ENCODE measurements at places on chromosomes 7 and 10. TPM values are rescaled to one million over a fixed set of nuclear protein-coding genes. Genes with fewer than 3 reads are reported as not detected.

DNA sequence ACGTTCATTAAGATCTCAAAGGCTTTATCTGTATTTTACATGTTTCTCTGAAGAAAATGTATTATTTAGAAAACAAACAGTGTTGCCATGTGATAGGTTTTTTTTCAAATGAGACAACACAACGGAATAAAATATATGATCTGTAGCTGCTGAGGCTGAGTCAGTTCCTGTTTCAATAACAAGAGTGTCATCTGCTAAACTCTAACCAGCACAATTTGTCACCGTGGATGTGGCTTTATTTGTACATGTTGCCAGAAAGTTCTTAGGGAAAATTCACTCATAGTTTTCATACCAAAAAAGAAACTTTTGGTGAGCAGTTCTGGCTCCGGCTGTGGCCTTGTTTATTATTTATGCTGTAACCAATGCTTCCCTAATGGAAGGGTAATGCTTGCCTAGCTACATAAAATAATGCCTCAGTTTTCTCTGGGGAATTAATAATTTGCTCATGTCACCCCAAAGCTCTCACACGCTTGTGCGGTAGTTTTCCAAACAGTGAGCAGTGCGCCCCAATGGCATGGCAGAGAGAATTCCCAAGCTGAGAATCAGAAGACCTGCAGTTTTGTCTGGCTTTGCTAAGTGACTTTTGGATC is 20.3 kb upstream of the KLF6 start:
- peak overlapping the region; percentile 88 for H3K27ac ChIP-seq
- H3K36me3 ChIP-seq, result no peaks in the 10 kb centered on the region
- peaks cover 20% of the 10 kb centered on the region for H3K4me1 ChIP-seq
- no peak for DNase-seq
- H3K27me3 ChIP-seq, result no peaks in the 10 kb centered on the region
- H3K4me3 ChIP-seq, result peak overlapping the region; percentile 23

GRCh38 chr7:66454600-66455225 is 174.0 kb upstream of the KCTD7 start:
- no peak overlapping the region for H3K4me3 ChIP-seq
- H3K27me3 ChIP-seq, result no peaks in the 10 kb centered on the region
- no peak for DNase-seq
- no peak overlapping the region for H3K27ac ChIP-seq
- no peaks in the 10 kb centered on the region for H3K4me1 ChIP-seq

DNA sequence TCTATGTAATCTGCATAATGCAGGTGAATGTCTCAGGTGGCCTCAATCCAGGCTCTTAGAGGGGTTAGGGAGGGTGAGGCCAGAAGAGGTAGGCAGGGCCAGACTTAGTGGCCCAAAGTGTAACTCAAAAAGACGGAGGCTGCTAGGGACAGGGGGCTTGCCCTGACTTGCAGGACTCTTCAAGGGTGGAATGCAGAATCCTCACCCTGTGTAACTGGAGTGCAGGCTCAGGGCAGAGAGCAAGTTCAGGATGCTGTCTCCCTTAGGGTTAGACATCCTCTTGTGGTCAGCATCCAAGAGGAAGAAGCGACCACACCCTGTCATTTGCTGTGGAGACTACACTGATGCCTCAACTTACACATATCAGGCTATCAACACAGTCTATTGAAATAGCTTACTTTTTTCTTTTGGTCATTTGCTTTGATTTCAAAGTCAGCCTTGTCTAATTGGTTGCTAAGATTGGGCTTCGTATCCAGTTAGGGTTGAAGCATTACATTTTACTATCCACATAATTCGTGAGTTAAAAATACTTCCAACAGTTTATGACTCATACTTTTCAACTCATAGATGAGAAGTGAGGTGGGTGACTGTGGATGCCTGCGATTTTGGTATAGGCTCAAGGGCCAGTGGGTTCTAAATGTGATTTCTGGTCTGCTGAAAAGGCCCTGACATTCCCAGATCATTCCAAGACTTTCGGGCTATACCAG is 563.6 kb downstream of the SUGCT start:
- H3K27ac ChIP-seq, result no peak overlapping the region
- no peaks in the 10 kb centered on the region for H3K36me3 ChIP-seq
- no peak for DNase-seq
- H3K27me3 ChIP-seq, result no peaks in the 10 kb centered on the region
- H3K4me3 ChIP-seq, result no peak overlapping the region

Gene STRA8
- total RNA-seq, result not detected

Gene BHLHA15
- total RNA-seq, result not detected

Gene ITPRID1
- total RNA-seq, result not detected

- H3K36me3 ChIP-seq, result no peaks in the 10 kb centered on the region
- H3K4me3 ChIP-seq, result no peak overlapping the region
- no peaks in the 10 kb centered on the region for H3K4me1 ChIP-seq
- H3K27me3 ChIP-seq, result no peaks in the 10 kb centered on the region
These were observed 30.5 kb downstream of the JAKMIP3 start for GRCh38 chr10:132096223-132096622.

DNA sequence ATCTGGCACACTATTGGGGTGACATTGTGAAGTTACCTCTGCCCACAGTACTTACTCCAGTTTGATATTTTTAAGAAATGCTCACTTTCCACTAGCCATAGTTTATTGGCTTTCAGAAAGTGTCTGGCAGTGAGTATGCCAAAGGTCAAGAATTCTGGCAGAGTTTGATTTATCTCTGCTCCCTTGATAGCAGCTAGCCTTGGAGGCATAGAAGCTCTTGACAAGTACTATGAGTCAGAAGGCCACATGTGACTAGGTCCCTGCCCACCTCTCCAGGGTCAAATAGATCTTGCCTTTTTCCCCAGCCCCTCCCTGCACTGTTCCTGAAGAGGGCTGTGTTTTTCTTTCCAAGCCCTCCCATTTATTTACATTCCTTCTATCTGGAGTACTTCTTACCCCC is 202.2 kb downstream of the AUTS2 start:
- no peak for DNase-seq
- H3K36me3 ChIP-seq, result no peaks in the 10 kb centered on the region
- no peaks in the 10 kb centered on the region for H3K27me3 ChIP-seq
